CD4-positive, alpha-beta T cell treated with Interleukin-15 for 1 hour (primary cell): ENCODE measurements at places on chromosomes 13 and 19.

DNA sequence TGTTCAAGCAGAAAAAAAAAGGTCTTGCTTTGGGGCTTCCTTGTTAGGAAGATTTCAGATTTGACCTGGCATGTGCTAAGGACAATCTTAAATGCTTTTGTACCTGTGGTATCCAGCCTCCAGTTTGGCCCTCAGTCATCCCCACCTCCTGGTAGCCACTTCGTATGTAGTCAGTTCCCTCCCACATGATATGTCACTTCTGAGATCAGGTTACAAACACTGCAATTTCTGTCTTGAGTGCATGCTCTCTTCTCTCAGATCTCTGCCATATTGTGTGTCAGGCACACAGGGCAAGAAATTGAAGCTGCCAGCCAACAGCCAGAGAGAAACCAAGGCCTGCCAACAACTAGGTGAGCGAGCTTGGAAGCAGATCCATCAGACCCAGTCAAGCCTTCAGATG lies 60.3 kb upstream of the STARD13 start:
- no peak for DNase-seq

DNA sequence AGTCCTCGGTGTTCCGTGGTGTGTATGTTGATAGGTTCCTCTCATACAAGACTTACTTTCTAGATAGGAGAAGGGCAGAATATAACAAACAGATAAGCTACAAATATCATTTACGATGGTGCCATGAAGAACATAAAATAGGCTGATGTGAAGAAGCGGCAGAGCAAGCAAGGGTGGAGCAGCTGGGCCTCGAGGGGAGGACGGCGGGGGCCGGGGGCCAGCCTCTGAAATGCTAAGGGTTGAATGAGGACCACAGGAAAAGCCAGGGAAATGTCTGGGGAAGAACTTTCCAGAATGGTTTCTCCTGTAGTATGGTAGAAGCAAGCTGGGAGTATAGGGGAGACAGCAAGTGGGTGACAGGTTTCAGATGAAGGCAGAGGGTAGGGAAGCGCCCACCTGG lies 529.5 kb downstream of the LIG4 start:
- DNase-seq = no peak

- DNase-seq = no peak
These were observed 45.5 kb downstream of the OLFM4 start for GRCh38 chr13:53074114-53074513.

DNA sequence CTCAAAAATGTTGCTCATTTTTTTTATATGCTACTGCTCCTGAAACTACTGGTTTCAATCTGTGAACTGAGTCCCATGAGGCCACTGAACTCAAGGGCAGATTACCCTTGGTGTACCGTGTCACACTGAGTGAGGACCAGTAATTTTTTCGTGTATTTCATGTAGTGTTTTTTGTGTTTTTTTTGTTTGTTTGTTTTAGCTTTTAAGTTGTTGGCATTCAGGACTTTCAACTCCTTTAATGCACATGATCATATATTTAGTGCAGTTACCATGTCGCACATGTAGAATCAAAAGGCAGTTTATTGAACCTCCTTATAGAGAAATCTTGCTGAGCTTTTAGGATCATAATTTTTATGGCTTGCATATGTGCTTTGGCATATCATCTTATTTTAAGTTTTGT lies 58.0 kb downstream of the TPT1 start:
- no peak for DNase-seq

DNA sequence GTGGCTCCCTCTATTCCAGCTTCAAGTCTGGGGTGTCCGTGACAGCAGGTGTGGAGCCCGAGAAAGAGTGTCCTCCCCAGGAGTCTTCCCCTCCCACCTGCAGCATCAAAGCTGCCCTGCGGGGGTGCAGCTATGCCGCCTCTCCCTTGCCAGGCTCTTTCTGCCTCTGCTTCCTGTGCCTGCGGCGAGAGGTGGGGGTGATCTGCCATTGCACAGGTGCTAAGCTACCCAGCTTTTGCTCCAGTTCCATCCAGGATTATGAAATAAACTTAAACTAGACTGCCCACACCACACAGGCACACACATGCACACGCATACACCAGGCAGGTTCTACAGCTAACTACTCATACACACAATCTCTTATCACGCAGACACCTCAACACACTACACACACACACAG lies 104.7 kb upstream of the CLDN10 start:
- no peak for DNase-seq

DNA sequence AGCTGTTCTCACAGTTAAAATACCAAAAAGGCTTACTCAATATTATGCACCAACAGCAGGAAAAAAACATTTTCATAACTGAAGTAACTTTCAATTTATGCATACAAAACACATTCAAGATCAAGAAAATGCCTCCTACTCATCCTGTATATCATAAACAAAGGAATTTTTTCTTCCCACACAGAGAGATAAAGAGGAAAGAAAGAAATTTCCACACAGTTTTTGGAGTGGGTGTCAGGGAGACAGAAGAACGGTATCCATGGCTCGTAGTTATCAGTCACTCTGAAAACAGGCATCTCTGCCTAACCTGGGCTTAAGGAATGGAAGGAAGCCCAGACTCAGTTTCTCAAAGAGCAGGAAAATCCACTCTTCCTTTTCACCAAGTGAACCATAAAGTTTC lies 92.4 kb upstream of the SIAH3 start:
- no peak for DNase-seq

GRCh38 chr13:109868578-109869311 lies 82.4 kb upstream of the IRS2 start:
- no peak for DNase-seq
